Kidney epithelial cell (primary cell): ENCODE measurements at places on chromosomes 6 and 20.

GRCh38 chr20:24577271-24577909, 108.0 kb downstream of the SYNDIG1 start:
- no peak for DNase-seq

GRCh38 chr20:13900496-13900895, 89.9 kb downstream of the SEL1L2 start:
- DNase-seq: no peak

GRCh38 chr6:108312605-108313004, 17.8 kb downstream of the AFG1L start:
- no peak for DNase-seq

GRCh38 chr6:70474751-70475150, 61.4 kb downstream of the FAM135A start:
- DNase-seq: no peak

- DNase-seq: no peak
Measured at GRCh38 chr6:122180132-122180531, 219.3 kb upstream of the HSF2 start.

DNA sequence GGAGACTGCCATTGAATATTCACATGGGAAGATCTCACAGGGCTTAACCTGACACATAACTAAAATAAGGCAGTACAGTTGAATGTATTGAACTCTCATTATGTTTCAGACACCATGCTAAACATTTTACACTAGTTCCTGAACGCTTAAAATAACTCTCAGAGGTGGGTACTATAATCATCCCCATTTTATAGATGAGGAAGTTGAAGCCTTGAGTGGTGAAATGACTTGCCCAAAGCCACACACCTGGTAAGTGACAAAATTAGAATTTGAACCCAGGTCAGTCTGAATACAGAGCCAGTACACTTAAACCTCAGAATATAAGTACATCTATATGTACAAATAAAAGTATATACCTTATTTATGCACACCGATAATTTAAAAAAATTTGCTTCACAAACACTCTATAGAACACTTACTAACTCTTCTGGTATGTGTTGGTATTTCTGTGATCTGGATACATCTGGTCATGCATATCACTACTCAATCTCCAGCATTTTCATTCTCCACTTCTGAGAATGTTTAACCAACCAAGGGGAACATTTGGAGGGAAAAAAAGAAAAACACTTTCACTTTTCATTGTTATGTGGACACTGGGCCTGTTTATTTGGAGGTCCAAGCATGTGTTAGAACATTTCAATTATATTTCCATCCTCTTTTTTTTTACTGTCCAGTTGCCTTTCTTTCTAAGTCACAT, 4.6 kb upstream of the BICRAL start:
- DNase-seq: peak; percentile 79

GRCh38 chr20:32831982-32832381, 12.2 kb downstream of the MAPRE1 start:
- no peak for DNase-seq

DNA sequence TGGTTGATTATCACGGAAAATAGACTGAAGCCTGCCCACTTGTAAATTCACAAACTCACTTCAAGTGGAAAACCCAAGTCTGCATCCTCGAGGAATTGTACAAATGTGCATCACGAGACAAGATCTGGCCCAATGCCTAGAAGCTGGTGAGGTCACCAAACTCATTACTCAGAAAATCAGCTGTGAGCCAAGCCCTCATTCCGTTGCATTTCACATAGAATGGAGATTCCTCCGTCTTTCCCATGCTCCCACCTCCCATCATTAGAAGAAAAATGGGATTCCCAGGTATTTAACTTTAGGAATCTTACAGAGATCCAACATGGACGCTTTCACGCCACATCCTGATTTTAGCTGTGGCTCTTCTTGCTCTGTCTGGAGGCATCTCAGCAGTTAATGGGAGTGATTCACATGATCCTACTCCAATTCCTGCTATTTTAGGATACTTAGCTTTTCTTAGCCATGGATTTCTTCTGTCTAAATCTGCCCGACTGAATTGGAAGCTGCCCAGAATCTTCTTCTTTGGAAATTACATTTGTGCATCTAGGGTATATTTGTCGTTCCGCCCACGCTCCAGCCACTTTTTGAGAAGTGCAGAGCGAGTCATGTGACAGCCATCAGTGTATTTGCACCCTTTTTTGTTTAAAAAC, 68.7 kb upstream of the STMND1 start:
- peak; percentile 79 for DNase-seq

DNA sequence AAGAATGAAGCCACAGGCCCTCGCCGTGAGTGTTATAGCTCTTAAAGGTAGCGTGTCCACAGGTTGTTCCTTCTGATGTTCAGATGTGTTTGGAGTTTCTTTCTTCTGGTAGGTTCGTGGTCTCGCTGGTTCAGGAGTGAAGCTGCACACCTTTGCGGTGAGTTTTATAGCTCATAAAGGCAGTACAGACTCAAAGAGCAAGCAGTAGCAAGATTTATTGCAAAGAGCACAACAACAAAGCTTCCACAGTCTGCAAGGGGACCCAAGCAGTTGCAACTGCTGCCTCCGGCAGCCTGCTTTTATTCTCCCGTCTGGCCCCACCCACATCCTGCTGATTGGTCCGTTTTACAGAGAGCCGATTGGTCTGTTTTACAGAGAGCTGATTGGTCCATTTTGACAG, 5.2 kb downstream of the HIVEP1 start:
- DNase-seq: no peak

- DNase-seq: no peak
Measured at GRCh38 chr6:51268666-51269065, 450.0 kb downstream of the TFAP2B start.

DNA sequence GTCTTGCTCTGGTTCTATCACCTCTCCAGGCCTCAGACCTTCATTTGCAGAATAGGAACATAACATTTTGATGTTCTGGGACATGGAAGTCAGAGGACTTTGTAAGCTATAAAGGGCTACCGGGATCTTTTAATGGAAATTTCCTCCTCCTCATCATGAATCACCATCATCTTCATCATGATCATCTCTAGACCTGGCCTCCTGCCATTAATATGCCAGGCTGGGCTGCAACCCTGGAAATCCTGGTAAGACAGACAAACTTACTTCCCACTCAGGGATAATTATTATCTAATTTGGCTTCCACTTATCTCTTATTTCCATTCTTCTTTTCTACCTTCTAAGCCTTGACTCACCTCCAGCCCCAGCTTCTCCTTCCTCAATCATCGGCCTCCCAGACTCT, 41.0 kb upstream of the MRPS18A start:
- no peak for DNase-seq

- no peak for DNase-seq
Measured at GRCh38 chr6:26017632-26017966, 55.0 kb downstream of the TRIM38 start.

GRCh38 chr6:134416418-134417154, 98.7 kb upstream of the SGK1 start:
- no peak for DNase-seq

DNA sequence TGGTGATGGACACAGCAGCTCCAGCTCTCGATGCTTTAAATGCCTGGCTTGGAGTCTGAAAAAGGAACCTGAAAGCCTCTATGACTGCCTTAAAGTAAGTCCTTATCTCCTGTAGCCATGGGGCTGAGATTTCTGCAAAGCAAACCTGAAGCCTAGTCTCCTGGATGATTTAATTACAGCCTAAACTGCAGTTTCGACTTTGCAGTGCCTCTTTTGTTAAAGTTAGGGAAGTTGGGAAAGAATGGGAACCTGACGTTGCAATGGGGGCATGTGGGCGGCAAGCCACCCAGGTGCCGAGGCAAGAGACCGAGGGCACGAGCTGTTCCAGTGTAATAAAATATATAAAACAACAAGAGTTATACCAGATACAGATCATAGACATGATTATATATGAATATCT, 11.7 kb upstream of the TCFL5 start:
- no peak for DNase-seq

DNA sequence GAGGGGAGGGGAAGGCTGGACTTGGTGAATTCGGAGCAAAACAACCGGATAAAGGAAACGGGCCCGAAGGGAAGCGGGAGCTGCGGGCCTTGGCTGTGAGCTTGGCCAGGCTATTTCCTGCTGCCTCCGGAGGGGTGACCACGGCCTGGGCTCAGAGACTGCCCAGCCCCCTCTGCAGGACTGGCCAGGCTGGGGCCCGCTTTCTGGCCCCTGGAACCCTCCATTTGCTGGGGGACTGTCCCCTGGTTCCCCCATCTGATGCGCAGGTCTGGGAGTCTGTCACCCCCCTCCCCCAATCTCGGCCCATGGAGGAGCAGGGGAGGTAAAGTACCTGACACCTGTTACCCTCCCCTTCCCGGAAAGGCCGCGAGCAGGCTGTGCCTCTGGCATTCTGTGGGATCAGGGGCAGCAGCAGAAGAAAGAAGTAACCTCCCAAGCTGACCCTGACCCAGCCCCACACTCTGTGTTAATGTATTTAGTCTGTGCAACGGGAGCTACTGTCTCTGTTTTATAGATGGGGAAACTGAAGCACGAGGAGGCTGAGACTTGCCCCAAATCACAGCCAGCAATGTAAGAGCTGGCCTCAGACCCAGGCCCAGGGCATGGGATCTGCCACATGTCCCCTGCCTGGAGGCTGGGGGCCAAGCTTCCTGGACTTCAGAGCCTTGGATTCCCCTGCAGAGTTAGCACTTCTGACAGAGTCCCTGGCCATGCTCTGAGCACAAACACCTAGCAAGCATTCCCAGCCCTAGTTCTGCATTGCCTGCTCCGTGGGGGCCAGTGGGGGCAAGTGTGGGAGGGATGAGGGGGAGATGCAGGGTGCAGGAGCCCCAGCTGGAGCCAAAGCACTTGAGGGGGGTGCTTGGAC, 3.5 kb downstream of the C20orf204 start:
- no peak for DNase-seq

GRCh38 chr6:11556309-11556708, 18.8 kb downstream of the TMEM170B start:
- DNase-seq: no peak

- DNase-seq: no peak
Measured at GRCh38 chr6:17712576-17712975, 5.9 kb upstream of the NUP153 start.

- no peak for DNase-seq
Measured at GRCh38 chr6:87289571-87289970, 32.8 kb upstream of the SMIM8 start.

DNA sequence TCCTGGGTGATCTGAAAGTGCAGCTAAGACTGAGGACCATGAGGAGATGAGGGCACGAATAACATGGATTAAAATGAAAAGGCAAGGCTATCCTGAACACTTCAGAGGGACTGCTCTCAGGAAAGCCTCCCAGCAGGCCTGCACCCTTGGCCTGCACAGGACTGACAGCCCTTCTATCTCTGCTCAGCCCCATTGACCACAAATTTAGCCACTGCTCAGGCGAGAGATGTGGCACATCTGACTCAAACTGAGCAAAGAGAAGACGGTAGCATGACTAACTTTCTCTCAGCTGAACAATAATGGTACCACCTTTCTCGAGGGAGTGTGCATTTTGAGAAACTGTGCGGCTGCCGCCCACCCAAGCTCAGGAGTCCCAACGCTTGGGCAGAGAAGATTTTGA, 257.5 kb downstream of the ADGB start:
- no peak for DNase-seq

DNA sequence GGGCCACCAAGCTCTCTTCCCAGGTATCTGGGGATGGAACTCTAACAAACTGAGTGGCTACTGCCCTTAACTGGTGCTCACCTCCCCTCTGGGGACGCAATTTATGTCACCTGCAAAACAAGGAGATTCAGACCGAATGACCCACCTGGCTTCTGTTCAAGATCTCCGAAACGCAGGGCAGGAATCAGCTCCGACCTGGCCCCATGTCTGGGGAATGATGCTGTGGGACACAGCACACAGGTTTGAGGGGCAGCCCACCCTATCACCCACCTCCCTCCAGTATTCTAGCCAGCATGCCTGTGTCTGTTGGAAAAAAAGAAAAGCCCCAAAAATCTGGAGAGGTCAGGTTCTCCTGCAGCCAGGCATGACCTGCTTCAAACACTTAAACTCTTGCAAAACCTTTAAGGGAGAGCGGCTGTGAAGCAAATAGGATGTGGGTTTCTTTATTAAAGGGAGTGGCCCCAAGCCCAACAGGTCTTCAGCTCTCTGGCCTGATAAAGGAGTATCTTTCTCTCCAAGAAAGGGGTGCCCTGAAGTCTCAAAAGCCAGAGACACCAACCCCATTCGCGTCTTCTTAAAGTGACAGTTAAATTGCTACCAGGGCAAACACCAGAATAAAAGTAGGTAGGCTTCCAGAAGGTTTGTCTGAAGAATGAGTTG, 6.4 kb downstream of the PREX1 start:
- no peak for DNase-seq

- DNase-seq: no peak
Measured at GRCh38 chr20:25283221-25283951, 35.5 kb downstream of the PYGB start.

- no peak for DNase-seq
Measured at GRCh38 chr20:23995905-23996666, 7.5 kb upstream of the GGTLC1 start.

GRCh38 chr20:592506-592905, 17.6 kb downstream of the TCF15 start:
- no peak for DNase-seq

DNA sequence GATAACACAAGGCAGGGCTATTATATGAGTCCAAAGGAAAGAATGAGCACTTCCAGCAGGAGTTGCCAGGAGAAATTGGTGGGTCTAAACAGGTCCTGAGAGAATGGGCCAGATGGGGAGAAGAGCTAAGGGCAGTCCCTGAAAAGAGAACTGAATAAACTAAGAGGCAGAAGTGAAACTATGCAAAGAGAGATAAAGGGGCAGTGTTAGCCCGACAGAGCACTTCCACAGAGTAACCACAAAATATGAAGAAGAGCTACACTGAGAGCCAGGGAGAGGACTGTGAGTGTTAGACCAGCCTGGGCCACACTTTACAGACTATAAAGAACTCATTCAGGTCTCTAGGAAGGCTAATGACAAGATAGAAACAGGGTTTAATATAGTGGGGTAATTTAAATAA, 43.8 kb downstream of the RALGAPA2 start:
- DNase-seq: no peak

DNA sequence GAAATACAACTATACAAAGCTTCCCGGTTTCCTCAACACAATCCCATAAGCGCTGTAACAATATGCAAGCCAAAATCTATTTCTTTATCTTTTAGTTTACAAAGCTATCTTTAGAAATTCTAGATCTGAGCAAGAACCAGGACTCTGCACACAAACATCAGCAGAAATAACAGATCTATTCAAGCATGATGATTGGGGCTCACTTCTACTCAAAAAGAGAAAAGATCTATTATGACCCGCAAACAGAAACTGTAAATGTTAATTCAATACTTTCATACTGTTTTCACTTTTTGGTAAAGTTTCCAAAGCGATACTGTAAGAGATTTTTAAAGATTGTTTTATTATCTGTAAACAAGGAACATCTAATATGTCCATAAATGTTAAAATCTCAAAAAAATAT, 86.6 kb downstream of the SESN1 start:
- no peak for DNase-seq
